PC-3 (cell line): ENCODE measurements at places on chromosomes 11 and 22. TPM values are rescaled to one million over a fixed set of nuclear protein-coding genes. Genes with fewer than 3 reads are reported as not detected.
A peak's percentile ranks its signal among the peaks of the same experiment; 100 is the strongest.

- DNase-seq = peak; percentile 74
- H3K4me3 ChIP-seq = no peak overlapping the region
- peaks cover 17% of the 10 kb centered on the region for H3K4me1 ChIP-seq
- no peaks in the 10 kb centered on the region for H3K27me3 ChIP-seq
Observed at GRCh38 chr11:27296497-27296896, 66.5 kb downstream of the CCDC34 start.

DNA sequence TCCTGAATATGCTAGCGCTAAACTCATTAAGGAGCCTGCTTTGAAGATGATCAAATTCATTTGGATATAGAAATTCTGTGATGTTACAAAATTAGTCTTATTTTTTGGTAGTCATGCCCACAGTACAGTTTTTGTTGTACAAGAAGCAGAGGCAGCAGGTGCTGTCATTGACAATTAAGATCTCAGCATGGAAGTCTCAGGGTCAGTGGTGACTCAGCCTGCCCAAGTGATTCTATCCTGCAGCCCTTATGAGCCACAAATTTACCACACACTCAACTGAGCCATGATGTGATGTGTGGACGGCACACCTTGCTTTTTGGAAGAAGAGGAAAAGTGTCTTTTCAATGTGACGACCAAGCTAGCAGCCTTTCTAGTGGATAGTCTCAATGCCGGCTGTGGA is 153.6 kb upstream of the SORL1-AS1 start:
- no peaks in the 10 kb centered on the region for H3K27me3 ChIP-seq
- no peak overlapping the region for H3K4me3 ChIP-seq
- DNase-seq = no peak
- no peaks in the 10 kb centered on the region for H3K4me1 ChIP-seq

The TEX12 gene
- total RNA-seq = 0.69 TPM in 1 of 2 replicates, not detected in the other

- H3K27me3 ChIP-seq = peaks cover 37% of the 10 kb centered on the region
- no peak overlapping the region for H3K4me3 ChIP-seq
- DNase-seq = peak; percentile 56
- H3K4me1 ChIP-seq = no peaks in the 10 kb centered on the region
- no peaks in the 10 kb centered on the region for H3K36me3 ChIP-seq
Observed at GRCh38 chr11:31106968-31107576, 262.5 kb downstream of the DCDC1 start.

- no peaks in the 10 kb centered on the region for H3K27me3 ChIP-seq
- DNase-seq = peak; percentile 70
- H3K4me1 ChIP-seq = peaks cover 77% of the 10 kb centered on the region
- H3K36me3 ChIP-seq = no peaks in the 10 kb centered on the region
- peak overlapping the region; percentile 94 for H3K27ac ChIP-seq
Observed at GRCh38 chr11:114291842-114292680, 4.1 kb upstream of the NNMT start.

DNA sequence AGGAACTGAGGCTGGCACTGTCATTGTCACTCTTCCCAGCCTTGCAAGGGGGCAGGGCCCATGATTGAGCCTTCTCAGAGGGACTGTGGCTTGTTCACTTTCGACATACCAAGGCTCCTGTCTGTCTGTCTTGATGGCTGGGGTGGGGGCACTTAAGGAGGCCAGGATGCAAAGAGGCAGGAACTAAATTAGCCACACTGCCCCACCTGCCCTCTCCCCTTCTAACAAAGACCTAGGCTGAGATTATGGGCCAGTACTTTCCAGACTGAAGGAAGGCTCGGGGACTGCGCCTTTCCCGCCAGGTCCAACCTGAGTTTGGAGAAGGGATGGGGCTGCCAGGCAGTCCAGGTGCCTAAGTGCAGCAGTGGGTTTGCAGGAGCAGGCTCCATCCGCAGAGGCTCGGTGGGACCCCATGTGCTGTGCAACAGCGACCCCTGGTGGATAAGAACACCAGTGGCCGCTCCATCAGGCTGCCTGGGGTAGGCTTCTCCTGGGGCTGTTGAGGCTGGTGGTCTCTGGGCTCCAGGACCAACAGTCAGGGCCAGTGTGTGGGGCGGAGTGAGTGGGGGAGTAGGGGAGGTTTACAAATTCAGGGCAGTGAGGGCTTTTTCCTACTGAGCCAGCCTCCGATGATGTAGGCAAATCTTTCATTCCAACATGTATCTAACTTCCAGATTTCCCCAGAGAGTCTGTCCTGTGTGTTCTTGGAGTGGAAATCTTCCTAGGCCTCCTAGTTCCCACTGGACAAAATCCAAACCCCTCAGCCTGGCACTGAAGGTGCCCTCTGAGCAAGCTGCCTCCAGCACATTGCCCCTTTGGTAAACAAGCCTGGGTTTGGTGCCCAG is 93.9 kb downstream of the INSC start:
- H3K4me1 ChIP-seq = no peaks in the 10 kb centered on the region
- peak; percentile 59 for DNase-seq
- H3K27ac ChIP-seq = no peak overlapping the region
- no peak overlapping the region for H3K4me3 ChIP-seq
- no peaks in the 10 kb centered on the region for H3K36me3 ChIP-seq

GRCh38 chr22:31870890-31871289 is 73.4 kb upstream of the YWHAH start:
- no peaks in the 10 kb centered on the region for H3K27me3 ChIP-seq
- H3K4me3 ChIP-seq = no peak overlapping the region
- no peaks in the 10 kb centered on the region for H3K36me3 ChIP-seq
- peaks cover 38% of the 10 kb centered on the region for H3K4me1 ChIP-seq

DNA sequence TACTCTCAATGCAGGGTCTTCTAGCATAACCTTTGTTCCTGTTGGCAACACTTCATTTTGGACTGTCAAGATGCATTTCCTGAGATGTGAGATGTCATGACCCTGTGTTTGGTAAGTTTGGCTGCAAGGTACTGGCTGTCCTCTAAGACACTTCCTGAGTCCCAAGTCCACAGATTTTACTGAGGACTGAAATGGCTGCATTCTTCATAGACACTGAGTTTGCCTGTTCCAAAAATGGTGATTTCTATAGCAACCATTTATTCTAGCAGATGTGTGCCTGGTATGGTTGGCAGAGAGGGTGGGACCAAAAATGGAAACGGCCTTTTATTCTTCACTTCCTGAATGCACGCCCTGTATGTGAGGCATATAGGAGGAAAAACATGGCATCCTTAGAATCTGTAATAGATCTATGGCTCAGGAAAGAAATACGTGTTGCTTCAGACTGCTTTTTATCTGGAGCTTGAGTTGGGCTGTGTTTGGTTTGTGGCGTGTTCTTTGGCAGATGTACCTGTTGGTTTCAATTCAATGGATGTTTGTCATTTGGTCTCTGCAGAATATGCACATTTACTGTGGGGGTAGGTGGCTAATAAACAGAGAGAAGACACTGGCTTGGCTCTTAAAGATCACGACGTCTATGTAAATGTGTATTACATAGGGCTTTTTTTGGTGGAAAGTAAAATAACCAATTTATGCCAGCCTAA is 62.4 kb downstream of the ZBTB16 start:
- no peak for DNase-seq
- H3K36me3 ChIP-seq = no peaks in the 10 kb centered on the region
- no peak overlapping the region for H3K27ac ChIP-seq
- H3K4me3 ChIP-seq = no peak overlapping the region

The NPAS4 gene
- total RNA-seq = not detected in 2 replicates

DNA sequence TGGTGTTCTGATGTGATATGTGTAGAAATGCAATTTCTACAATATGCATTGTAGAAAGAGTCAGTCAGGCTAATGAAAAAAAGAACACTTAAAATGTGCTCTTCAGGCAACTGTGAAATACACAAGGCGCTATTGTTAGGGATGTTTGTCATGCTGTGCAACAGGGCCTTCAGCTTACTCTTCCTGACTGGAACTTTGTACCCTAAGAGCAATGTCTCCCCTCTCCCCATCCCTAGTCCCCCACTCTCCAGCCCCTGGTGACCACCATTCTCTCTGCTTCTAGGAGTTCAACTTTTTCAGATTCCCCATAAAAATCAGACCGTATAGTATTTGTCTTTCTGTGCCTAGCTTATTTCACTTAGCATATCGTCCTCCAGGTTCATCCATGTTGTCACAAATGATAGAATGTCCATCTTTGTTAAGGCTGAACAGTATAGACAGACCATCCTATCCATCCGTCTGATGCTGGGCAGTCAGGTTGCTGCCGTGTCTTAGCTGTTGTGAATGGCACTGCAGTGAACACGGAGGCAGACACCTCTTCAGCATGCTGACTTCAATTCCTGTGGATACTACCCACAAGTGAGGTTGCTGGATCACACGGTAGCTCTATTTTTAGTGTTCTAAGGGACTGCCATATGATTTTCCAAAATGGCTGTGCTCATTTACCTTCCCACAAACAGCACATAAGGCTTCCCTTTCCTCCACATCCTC is 10.7 kb downstream of the NDUFV1 start:
- no peak overlapping the region for H3K27ac ChIP-seq
- peaks cover under 1% of the 10 kb centered on the region; the same call in 1 of the 2 replicates for H3K36me3 ChIP-seq
- H3K4me1 ChIP-seq = no peaks in the 10 kb centered on the region
- no peak for DNase-seq

The DBX1 gene
- total RNA-seq = not detected in 2 replicates

DNA sequence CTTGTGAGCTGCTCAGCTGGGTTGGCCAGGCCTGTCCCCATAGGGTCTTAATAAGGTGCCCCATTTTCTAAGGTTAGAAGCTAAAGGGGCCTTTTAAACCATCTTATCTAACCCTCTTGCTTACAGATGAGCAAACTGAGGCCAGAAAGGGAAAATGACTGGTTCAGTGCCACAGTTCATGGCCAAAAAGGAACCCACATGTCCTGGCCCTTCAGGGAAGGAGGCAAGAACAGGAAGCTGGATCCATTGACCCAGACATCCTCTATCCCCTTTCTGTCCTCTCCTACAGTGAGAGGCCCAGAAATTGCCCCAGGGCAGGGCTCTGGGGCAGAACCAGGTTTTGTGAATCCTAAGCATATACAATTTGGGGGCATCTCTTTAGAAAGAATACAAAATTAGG is 10.0 kb downstream of the PRG3 start:
- no peak overlapping the region for H3K4me3 ChIP-seq
- H3K27ac ChIP-seq = no peak overlapping the region
- no peak for DNase-seq
- H3K4me1 ChIP-seq = peaks cover 7% of the 10 kb centered on the region; the same call in 1 of the 2 replicates
- H3K27me3 ChIP-seq = no peaks in the 10 kb centered on the region

- H3K36me3 ChIP-seq = no peaks in the 10 kb centered on the region
- H3K4me1 ChIP-seq = no peaks in the 10 kb centered on the region
- no peak for DNase-seq
- H3K27ac ChIP-seq = no peak overlapping the region
- peaks cover 33% of the 10 kb centered on the region for H3K27me3 ChIP-seq
Observed at GRCh38 chr11:64690235-64690634, 32.8 kb downstream of the NRXN2 start.

The UCP3 gene
- total RNA-seq = 1.2 and 1.8 TPM in 2 replicates

GRCh38 chr11:10298342-10298741 is 4.3 kb upstream of the SBF2 start:
- H3K27ac ChIP-seq = 0 out of 2 replicates have a peak overlapping the region, but pooled peaks have one; percentile 17
- H3K27me3 ChIP-seq = no peaks in the 10 kb centered on the region
- no peak overlapping the region for H3K4me3 ChIP-seq
- peaks cover 33% of the 10 kb centered on the region for H3K4me1 ChIP-seq
- no peaks in the 10 kb centered on the region for H3K36me3 ChIP-seq
- peak; percentile 84 for DNase-seq

- H3K36me3 ChIP-seq = peaks cover 57% of the 10 kb centered on the region
- H3K27ac ChIP-seq = no peak overlapping the region
- H3K4me1 ChIP-seq = no peaks in the 10 kb centered on the region
- DNase-seq = no peak
Observed at GRCh38 chr11:72002841-72003775, 4.4 kb downstream of the IL18BP start.

The C22orf31 gene
- not detected in 2 replicates for total RNA-seq

The ST14 gene
- 231 and 289 TPM in 2 replicates for total RNA-seq

DNA sequence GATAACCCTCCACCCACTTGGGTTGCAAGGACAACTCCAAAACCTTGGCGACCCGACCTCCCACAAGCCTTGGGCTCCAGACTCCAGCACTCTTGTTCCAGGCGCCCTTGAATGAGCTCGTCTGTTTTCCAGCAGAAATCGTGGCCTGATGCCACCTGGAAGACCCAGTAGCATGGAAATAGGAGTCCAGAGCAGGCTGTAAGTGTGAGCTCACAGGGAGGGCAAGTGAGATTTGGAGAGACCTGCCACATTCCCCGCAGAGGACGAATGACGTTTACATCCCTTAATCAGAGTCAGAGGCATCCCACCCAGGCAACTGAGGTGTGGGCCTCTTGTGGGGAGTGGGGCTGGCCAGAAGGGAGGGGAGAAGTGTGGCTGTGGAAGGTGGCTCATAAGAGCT is 71.9 kb downstream of the LDLRAD3 start:
- H3K4me3 ChIP-seq = no peak overlapping the region
- no peaks in the 10 kb centered on the region for H3K27me3 ChIP-seq
- H3K27ac ChIP-seq = no peak overlapping the region
- no peaks in the 10 kb centered on the region for H3K36me3 ChIP-seq
- H3K4me1 ChIP-seq = peaks cover 18% of the 10 kb centered on the region

- peaks cover 9% of the 10 kb centered on the region; the same call in 1 of the 2 replicates for H3K4me1 ChIP-seq
- H3K36me3 ChIP-seq = peaks cover 28% of the 10 kb centered on the region
- no peaks in the 10 kb centered on the region for H3K27me3 ChIP-seq
- no peak overlapping the region for H3K27ac ChIP-seq
- no peak overlapping the region for H3K4me3 ChIP-seq
Observed at GRCh38 chr11:67611704-67612587, 5.2 kb downstream of the NDUFV1 start.

DNA sequence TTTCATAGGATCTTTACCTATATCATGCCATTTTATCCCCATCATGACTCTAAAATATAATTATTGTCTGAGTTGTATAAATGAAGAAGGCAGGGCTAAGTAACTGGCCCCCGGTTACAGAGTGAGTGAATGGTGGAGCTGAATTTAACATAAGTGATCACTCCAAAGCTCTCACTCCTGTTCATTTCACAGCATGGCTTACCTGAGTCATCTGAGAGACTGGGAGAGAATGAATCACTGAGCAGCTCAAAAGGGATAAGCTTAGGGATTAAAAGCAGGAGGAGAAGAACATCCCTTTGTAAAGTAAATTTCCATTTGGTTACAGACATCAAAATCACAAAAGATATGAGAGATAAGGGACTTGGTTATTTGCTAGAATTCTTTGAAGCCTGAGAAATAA is 294.0 kb upstream of the CTSC start:
- H3K4me1 ChIP-seq = no peaks in the 10 kb centered on the region
- no peak overlapping the region for H3K4me3 ChIP-seq
- H3K27me3 ChIP-seq = no peaks in the 10 kb centered on the region
- peak; percentile 52 for DNase-seq

The OR51I1 gene
- not detected in 2 replicates for total RNA-seq

DNA sequence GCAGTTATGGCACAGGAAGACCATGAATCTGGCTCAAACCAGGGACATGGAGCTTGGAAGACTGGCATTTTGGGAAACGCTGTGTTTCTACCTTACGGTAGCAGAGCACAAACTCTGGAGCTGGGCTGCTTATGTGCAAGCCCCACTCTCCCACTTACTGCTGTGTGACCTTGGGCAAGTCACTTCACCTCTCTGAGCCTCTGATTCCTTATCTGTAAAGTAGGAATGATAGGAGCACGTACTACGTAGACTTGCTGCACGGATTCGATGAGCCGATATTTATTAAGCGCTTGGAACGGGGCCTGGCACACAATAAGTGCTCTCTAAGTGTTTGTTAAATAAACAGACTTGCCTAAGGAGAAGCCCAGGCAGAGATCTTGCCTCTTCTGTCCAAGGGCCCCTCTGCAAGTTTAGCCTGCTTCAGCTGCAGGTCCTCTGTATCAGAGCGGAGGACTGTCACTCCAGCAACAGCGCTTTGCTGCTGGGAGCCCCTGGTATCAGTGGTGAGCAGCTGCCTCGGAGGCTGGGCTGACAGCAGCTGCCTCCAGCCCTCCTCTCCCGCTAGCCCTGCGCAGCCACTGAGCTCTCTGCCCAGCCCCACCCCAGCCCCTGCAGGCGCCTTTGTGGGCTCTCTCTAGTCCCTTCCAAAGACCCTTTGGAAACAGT is 96.9 kb upstream of the ANO1 start:
- H3K4me1 ChIP-seq = no peaks in the 10 kb centered on the region
- no peaks in the 10 kb centered on the region for H3K36me3 ChIP-seq
- no peak overlapping the region for H3K27ac ChIP-seq
- H3K4me3 ChIP-seq = no peak overlapping the region
- H3K27me3 ChIP-seq = no peaks in the 10 kb centered on the region
- no peak for DNase-seq
